Pancreas (tissue), 10 donors: ENCODE measurements at places on chromosomes 12 and 14. TPM values are rescaled to one million over a fixed set of nuclear protein-coding genes. Genes with fewer than 3 reads are reported as not detected.

Gene SOX5
- 0.76 TPM for polyA plus RNA-seq

Gene CCDC197
- not detected for polyA plus RNA-seq

GRCh38 chr12:79657136-79657535 is 33.6 kb downstream of the PAWR start:
- no peak for DNase-seq

DNA sequence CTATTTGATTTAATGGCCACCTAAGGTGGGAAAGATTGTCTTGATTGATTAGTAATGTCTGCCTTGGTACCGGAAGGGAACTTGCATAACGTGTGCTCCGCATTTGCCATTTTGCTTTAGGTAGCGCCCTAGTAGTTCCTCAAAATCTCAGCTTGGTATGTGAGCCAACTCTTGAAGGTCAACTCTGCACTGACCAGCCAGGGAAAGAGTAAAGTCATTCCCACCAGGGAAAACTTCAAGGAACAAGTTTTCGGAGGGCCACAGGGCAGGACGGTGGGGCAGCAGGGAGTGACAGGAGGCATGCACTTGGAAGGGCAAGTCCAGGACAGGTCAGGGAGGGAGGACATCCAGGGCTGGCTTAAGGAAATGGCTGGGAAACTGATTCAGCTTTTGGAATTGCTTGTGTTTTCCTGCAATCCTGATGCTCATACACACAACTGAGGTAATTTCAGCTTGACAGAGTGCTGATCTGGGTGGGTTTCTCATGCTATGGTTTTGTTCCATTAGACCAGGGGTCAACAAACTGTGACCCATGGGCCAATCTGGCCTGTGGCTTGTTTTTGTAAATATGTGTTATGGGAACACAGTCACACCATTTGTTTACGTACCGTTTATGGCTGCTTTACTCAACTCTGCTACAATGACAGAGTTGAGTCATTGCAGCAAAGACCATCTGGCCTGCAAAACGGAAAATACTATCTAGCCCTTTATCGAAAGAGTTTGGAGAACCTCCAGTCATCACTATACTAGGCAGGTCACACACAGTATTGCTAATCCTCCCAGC is 184.5 kb downstream of the RBM19 start:
- no peak for DNase-seq

GRCh38 chr14:64061115-64061514 is 208.3 kb downstream of the SYNE2 start:
- DNase-seq = no peak

DNA sequence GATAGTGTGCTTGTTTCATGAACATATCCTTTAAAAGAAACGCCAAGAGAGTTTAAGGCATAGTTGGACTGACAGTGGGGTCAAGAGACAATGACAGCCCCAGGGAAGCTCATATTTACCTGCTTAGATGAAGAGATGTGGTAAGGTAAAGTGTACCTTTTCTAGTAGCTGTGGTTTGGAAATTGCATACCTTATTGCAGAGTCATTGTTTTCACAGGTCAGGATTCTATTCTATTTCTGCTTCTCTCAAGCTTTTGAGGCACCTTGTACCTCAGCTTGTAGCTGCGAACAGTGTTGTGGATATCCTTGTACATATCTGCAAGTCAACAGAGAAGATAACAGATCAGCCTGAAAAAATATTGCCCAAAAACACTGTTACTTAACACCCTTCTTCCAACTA is 47.7 kb downstream of the ATP6V1D start:
- no peak for DNase-seq

GRCh38 chr12:104761611-104762010 is 196.5 kb downstream of the SLC41A2 start:
- DNase-seq = no peak

- DNase-seq = no peak
Measured at GRCh38 chr14:102213984-102214658, 74.4 kb downstream of the WDR20 start.
